ENCODE measurements at places on chromosomes 11 and 22.

DNA sequence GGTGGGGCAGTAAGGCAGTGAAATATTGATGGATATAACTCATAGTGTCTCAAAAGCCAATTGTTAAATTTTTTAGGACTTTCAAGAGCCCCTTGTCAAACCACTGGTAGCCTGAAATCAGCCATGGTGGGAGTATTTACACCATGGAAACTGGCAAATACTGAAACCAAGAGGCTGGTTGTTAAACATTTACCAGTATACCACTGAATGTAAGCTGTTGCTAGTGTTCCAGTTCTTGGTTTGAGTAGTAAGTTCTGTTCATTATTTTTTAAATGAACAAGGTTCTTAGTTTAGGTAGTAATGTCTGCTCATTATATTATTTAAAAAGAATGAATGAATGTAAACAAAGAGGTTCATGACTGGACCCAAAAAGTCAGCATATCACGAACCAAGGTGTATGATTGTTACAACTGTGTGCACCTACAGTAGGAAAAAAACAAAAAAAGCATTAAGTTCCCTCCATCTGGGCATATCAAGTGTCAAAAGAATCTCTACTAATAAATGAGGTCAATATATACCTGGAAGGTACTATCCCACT is 4.5 kb upstream of the EIF3F start:
- DNase-seq, result no peak

GRCh38 chr11:88454881-88455280 is 117.3 kb upstream of the CTSC start:
- DNase-seq, result no peak

DNA sequence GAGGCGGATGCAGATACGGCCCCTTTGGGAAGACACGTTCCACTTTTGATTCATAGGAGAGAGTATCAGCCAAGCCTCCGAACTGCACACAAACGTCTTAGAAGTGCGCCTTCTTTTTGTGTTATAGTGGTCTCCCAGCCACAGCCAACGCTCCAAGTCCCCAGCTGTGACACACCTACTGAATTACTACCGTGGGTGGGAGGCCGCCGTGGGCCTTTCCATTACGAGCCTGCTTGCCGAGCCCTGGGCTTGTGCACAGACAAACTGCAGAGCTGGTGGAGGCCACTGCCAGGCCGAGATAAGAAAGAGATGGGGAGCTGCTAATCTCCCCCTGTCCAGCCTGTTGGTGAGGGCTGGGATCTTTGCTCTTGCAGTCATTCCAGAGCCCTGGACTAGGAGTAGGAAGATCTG is 761 bp downstream of the HMBS start:
- no peak for DNase-seq

- DNase-seq, result no peak
Observed at GRCh38 chr11:4680341-4680740, 17.3 kb downstream of the OR51E2 start.

DNA sequence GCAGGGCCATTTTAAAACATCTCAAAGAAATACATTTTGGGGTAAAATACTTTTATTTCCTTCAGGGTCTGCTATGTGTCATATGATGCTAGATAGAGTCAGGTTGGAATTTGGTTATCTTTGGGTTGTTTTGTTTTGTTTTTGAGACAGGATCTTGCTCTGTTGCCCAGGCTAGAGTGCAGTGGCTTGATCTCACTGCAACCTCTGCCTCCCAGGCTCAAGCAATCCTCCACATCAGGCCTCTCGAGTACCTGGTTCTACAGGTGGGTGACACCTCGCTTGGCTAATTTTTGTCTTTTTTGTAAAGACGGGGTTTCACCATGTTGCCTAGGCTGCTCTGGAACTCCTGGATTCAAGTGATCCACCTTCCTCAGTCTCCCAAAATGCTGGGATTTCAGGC is 17.3 kb downstream of the DENND5A start:
- DNase-seq, result no peak

DNA sequence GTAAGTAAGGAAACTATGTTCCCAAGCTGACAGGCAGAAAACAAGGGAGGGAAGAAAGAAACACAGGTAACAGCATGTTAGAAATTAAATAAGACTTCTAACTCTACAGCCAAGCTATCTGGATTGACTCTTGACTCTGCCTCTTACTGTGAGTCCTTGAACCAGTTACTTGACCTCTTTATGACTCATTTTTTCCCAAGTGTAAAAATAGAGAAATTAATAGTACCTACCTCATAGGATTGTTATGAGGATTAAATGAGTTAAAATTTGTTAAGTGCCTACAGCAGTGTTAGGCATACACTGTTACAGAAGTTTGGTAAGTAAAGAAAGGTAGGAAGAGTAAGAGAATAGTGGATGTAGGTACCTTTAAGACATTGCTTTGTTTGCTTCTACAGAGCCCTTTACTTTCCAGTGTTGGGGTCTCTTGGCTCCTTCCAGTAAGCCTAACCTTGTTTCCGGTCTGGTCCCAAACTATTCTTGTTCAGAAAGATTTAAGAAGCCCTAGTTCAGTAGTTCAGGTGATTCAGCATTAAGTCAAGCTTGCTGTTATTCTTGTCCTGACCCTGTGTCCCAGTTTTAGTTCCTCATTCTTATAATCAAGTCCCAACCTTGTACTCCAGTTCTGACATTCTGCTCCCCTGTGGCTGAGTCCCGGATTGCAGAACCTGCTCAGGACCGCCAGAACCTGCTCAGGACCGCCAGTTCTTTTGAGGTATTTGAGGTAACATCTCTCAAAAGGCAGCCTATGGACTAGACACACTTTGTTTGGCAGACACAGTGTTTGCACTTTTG is 963.4 kb upstream of the CCDC90B start:
- DNase-seq, result no peak

DNA sequence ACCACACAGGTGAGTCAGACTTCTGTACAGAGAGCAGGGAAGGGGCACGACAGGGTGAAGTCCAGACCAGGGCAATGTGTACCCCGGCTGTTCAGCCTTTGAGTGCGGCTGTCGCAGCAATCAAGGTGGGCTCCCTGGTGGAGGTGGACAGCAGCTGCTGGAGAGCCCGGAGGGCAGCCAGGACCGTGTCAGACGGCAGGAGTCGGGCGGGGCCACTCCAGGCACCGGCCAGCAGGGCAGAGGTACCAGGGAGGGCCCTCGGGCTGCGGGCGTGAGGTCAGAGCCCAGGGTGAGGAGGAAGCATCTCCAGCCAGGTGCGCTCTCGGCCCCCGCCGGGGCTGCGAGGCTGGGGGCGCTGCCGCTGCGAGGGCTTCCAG is 802 bp upstream of the PIM3 start:
- DNase-seq, result no peak

DNA sequence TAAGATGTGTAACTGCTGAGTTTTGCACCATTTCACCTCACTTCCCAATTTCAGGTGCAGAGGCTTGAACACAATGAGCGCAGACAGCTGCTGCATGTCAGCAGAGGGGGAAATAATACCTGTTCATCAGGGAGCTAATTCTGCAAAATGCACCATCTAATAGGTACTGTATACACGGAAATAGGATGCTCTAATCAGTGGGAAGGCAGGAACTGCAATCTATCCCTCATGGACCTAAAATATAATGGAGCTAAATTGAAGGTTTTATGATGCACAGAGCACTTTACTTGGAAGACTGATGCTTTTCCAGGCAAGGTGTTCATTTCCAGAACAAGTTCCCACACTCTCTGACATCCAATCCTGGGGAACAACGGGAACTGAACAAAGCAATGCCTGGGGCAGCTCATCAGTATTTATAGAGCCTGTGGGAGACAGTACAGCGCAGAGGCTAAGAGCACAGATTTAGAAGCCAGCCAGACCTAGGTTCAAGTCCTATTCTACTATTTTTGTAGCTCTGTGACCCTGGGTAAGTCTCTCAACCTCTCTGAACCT is 78.5 kb downstream of the TENM4 start:
- DNase-seq, result no peak
